ENCODE measurements at places on chromosomes 11 and 22.

GRCh38 chr11:128179512-128179911 is 407.8 kb downstream of the ETS1 start:
- no peak for ATAC-seq

GRCh38 chr11:102662607-102663006 is 37.5 kb upstream of the MMP20 start:
- no peak for ATAC-seq

DNA sequence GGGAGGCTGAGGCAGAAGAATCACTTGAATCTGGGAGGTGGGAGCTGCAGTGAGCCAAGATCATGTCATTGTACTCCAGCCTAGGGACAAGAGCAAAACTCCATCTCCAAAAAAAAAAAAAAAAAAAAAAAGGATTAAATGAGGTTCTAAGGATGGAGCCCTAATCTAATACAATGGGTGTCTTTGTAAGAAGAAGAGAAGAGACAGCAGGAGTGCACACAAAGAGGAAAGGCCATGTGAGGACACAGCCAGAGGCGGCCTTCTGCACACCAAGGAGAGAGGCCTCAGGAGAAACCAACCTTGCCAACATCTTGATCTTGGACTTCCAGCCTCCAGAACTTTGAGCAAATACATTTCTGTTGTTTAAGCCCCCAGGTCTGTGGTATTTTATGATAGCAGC is 66.6 kb upstream of the CECR2 start:
- ATAC-seq, result no peak

GRCh38 chr11:61106894-61107470 is 4.7 kb downstream of the CD5 start:
- no peak for ATAC-seq

DNA sequence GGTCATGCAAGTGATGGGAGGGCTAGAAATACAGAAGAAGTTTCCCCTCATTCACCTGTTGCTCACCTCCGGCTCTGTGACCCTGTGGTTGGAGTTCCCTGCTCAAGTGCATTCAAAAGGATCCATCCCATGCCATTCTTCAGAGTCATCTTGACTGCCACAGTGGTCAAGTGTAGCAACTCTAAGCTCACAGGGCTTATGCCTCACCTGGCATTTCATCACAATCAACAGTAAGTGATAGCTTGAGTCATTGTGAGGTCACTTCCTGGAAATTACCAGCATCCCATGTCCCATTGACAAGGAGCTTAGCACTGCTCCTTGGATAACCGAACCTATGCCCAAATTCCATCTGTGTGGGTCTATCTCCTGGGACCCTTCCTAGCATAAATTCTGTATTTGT is 55.6 kb downstream of the OR4C45 start:
- no peak for ATAC-seq

Measured in activated T-helper 17 cell treated with anti-CD3 and anti-CD28 coated beads, Interleukin-2, amount 50 U/mL, for 72 hours (primary cell).